ENCODE measurements at places on chromosomes 2 and 18.

DNA sequence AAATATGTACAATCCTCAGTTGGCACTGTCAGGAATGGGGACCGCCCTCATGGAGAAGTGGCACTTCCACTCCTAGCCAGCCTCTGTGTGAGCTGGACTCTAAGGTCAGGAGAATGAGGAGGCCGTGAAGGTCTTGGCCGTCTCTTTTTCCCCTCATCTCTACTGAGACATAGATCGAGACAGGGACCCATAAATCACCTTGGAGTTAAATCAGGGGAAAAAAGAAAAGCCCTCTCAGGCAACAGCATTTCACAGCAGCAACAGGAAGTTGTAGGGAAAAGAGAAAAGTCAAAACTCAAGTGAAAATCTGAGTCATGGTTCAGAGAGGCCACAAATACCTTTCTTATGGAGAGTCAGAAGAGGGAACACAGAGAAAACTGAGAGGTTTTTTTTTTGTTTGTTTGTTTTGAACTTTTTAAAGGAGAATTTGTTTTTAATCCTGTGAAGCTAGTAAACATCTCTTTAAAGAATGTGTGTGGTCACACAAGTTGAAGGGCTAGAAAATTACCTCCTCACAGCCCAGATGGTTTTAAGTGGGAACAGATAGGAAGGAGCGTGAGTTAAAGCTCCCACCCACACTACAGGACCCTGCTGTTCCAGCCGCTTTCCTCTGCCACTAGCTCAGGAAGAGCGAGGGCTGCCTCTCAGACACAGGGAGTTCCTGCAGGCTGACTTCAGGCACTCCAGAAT lies 30.6 kb upstream of the CYP1B1 start:
- no peak for DNase-seq

- DNase-seq, result no peak
Observed at GRCh38 chr2:15920696-15921095, 19.7 kb upstream of the MYCN start.

DNA sequence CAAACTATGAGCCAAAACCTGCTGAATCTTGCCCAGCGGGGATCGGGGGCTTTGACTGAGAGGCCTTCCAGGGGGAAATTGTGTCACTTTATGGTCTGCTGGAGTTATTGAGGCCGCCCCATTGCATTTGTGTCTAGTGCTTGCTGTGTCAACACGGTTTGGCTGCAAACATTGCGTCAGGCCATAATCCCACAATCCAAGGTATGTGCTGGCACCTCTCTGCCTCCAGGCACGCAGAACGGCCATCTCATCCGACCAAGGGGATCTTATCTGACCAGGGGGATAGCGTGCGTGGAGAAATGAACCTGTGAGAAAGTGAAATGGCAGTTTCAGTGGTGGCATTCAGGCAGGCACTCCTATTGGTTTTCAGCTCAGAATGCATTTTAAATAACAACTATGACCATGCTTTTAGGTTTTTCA lies 18.1 kb upstream of the LYPD6B start:
- no peak for DNase-seq

- DNase-seq, result no peak
Observed at GRCh38 chr18:72342933-72343332, 201.2 kb downstream of the CBLN2 start.

GRCh38 chr18:58464104-58464625 lies 164.7 kb downstream of the ALPK2 start:
- no peak for DNase-seq

- DNase-seq, result no peak
Observed at GRCh38 chr18:42675810-42676209, 439.7 kb downstream of the RIT2 start.

- DNase-seq, result no peak
Observed at GRCh38 chr2:176552501-176553135, 283.4 kb downstream of the MTX2 start.

DNA sequence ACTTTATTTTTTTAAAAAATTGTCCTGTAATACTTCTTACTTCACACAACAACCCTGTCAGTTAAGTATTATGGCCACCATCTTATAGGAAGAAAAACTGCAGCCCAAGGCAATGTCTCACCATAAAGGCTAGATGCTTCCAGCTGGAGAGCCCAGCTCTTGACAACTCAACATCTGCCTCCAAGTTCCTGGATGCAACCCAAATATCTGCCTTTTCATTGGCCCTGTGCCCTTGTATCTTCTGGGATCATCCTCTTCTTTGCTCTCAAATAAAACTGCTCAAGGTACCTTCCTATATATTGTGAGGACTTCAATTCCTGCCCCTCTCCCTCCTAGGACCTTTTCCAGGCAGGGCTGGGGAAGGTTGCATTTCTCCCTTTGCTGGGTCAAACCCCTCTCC lies 69.5 kb downstream of the BIN1 start:
- no peak for DNase-seq

DNA sequence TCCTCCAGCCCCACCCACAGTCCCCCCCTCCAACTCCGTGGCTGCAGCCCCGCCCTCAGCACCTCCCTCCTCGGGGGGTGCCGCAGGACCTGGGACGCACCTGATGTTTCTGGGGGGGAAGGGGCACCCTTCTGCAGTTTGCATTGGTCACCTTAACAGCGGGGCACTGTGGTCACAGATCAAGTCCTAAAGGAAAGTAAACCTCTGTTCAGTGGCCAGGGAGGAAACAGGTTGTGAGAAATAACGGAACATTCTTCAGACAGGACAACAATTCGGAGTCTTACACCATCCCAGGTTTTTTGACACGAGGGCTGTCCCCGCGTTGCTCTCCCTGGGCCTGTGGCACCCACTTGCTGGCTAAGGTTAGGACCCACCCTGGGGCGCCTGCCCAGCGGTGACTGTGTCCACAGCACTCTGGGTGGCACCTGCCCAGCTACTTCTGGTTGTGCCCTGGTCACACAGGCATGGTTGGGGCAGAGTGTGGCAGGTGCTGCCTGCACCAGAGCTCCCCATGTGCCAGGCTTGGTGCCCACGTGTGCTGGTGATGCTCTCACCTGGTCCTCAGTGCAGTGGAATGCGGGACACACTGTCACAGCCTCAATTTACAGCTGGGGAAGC lies 93.5 kb upstream of the OTOS start:
- DNase-seq, result peak; percentile 21

DNA sequence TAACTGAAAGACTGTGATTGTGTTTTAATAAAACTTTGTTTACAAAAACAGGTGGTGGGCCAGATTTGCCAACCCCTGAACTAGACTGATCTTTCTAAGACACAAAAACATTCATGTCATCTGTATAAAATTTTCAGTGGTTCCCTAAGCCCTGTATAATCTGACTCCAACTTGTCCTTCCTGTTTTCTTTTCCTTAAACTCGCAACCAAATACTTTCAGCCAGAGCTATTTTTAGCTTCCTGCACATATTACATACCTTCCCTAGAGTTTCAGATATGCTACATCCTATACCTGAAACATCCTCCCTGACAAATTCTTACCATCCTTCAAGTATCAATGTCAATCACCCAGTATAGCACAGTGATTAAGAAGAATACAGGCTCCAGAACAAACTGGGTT lies 4.8 kb downstream of the GCFC2 start:
- no peak for DNase-seq

- no peak for DNase-seq
Observed at GRCh38 chr2:205700331-205701132, 18.2 kb downstream of the NRP2 start.

DNA sequence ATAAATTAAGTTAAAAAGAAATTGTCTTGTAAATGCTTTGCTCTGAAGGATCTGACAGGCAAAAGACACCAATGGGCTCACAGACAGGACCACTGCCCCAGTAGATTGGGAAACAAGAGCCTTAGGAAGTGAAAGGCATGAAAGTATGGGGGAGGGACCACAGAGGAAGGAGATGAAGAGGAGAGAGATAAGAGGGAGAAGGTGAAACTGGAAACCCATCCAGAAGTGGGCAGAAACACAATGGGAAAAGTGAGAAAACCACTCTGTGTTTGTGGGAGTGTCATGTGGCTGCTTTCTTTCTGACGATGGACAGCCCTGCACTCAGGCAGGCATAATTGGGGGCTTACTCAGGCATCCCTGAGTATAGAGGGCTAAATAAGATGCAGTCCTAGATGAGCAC lies 101.5 kb upstream of the STON1 start:
- DNase-seq, result no peak

- no peak for DNase-seq
Observed at GRCh38 chr2:241894056-241894641, 24.6 kb downstream of the RTP5 start.

- no peak for DNase-seq
Observed at GRCh38 chr2:101710036-101710435, 12.5 kb downstream of the MAP4K4 start.

- no peak for DNase-seq
Observed at GRCh38 chr18:27175914-27176313, 9.2 kb downstream of the CHST9 start.

DNA sequence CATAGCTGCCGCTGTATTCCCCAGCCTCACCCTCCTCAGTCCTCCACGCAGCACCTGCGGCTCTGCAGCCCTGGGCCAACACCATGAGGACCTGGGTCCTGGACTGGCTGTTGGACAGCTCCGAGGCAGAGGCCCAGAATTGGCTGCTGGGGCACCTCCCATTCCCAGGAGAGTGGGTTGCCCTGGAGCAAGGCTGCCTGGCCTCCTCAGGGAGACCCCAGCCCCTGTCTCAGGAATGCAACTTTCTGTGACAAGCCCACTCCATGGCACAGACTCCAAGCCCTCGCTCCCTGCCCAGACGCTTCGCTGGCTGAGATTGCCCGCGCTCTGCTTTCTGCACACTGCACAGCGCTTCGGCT lies 33.0 kb downstream of the CYP26B1 start:
- no peak for DNase-seq

DNA sequence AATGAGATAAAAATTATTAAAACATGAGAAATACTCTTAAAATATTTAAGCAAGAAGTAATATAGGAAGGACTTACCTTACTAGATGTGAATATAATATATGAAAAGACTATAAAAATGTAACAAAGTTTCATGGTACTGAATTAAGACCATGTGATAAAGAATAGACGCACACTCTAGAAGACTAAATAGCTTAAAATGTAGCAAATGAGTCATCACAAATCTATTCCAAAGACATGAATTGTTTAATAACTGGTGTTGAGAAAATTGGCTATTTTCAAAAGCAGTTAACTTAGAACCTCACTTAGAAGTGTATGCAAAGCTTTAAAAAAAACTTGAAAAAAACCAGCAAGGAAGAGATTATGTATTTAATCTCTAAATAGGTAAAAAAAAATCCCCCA lies 64.1 kb downstream of the POLE4 start:
- no peak for DNase-seq

- DNase-seq, result no peak
Observed at GRCh38 chr2:12773586-12774394, 57.1 kb downstream of the TRIB2 start.

GRCh38 chr2:143786026-143786765 lies 657.0 kb downstream of the ARHGAP15 start:
- no peak for DNase-seq

DNA sequence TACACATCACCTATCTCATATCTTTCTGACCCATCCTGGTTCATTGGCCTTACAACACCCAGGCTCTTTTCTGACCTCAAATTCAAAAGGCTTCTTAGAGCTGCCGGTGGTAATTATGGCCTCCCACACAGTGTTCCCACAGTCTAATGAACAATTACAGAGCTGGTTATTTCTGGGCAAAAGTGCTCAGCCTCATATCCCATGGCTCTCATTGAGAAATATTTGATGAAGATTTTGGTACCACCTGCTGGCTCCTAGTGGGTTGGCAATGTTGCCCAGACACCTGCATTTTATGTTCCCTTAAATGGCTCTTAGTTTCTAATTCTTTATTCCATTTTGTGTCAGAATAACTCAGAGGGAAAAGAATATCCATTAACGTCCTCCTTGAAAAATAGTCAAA lies 20.1 kb upstream of the SCYGR2 start:
- no peak for DNase-seq

GRCh38 chr2:241851325-241852115 lies 7.2 kb downstream of the PDCD1 start:
- DNase-seq, result no peak

- DNase-seq, result no peak
Observed at GRCh38 chr2:216658757-216659156, 25.5 kb downstream of the IGFBP2 start.

DNA sequence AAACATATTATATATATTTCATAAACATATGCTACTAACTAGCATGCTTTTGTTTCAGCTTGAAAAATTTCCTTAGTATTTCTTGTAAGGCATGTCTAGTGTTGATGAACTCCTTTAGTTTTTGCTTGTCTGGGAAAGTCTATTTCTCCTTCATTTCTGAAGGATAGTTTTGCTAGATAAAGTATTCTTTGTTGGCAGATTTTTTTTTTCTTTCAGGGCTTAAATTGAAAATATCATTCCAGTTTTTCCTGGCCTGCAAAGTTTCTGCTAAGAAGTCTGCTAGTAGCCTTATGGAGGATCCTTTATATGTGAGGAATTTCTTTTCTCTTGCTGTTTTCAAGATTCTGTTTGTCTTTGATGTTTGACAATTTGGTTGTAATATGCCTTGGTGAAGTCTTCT lies 183.5 kb downstream of the SLC4A3 start:
- DNase-seq, result no peak

DNA sequence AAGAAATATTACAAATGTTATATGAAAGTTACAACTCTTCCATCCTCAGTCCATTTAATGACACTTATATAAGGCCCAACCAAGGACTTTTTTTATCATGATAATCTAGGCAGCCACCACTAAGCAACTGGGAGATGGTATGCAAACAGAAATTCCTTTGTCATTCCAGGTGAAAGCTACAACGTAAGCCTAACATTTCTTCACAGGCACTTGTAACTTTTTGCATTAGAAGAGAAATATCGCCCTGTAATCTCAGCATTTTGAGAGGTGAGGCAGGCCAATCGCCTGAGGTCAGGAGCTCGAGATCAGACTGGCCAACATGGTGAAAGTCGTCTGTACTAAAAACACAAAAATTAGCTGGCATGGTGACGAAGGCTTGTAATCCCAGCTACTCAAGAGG lies 581.2 kb upstream of the SLC8A1 start:
- no peak for DNase-seq

DNA sequence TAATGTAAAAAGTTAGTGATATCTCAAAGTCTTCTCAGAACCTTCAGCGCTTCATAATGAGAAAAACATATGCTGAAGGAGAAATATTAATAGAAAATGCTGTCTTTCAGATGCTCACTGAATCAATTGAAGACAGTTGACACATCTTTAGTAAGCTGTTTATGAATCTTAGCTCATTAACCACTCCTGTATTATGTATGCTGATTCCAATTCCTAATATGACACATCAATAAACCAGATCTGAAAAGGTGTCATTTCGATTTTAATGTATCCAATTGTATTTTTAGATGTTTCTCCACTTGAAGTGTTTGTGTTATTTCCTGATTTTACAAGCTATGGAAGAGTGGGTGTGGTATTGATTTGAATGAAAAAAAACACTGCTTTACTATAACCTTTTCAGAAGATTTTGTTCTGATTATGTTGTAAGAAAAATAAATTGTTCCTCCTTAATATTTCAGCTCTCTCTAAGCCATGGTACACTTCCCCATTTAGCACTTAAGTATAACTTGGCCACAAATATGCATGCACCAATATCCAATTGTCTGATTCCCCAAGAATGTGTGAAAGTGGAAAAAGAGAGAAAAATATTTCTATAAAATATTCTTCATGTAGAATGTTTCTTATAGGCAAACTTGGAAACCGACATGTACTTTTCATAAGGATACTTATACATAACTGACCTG lies 569.8 kb downstream of the ARHGAP15 start:
- DNase-seq, result no peak

- DNase-seq, result no peak
Observed at GRCh38 chr18:36798738-36799473, 29.9 kb downstream of the TPGS2 start.

GRCh38 chr2:209238765-209239584 lies 184.9 kb upstream of the MAP2 start:
- DNase-seq, result no peak

Data from left ventricle myocardium inferior (tissue), 1 donor.